ENCODE measurements at places on chromosomes 4 and X.

GRCh38 chr4:175827516-175827915 is 15.5 kb upstream of the GPM6A start:
- no peak for DNase-seq

DNA sequence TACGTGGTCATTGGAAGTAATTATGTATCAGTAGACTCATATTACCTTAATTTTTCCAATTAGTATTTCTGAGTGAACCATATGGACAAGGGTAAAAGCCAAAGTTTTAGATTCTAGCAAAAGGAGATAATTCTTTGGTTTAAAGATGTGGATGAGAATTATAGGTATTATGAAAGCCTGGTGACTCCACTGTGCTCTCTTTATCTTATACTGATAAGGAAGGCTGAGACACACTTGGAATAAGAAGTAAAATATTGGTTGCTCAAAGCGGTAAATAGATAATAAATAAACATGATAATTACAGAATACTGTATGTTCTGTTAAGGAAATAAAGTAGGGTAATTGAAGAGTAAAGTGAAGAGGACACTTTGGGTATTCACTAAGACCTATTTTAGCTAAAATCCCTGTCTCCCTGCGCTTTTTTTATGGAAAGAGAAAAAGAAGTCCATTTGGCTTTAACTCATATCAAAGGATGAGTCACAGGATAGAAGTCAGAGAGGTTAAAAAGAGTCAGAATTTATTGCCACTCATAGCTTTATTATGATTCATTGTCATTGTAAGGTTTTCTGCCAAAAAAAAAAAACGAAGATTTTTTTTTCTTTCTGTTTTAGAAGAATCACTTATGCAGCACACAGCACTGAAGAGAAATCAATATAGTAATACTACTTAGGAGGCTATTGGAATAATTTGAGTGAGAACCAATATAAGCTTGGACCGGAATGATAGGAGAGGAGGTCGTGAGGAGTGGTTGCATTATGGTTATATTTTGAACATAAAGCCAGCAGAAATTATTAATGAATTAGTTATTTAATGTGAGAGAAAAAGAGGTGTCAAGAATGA is 2463.1 kb downstream of the ARAP2 start:
- peak; percentile 79 for DNase-seq

GRCh38 chr4:110663206-110663605 is 40.3 kb upstream of the PITX2 start:
- DNase-seq = no peak

DNA sequence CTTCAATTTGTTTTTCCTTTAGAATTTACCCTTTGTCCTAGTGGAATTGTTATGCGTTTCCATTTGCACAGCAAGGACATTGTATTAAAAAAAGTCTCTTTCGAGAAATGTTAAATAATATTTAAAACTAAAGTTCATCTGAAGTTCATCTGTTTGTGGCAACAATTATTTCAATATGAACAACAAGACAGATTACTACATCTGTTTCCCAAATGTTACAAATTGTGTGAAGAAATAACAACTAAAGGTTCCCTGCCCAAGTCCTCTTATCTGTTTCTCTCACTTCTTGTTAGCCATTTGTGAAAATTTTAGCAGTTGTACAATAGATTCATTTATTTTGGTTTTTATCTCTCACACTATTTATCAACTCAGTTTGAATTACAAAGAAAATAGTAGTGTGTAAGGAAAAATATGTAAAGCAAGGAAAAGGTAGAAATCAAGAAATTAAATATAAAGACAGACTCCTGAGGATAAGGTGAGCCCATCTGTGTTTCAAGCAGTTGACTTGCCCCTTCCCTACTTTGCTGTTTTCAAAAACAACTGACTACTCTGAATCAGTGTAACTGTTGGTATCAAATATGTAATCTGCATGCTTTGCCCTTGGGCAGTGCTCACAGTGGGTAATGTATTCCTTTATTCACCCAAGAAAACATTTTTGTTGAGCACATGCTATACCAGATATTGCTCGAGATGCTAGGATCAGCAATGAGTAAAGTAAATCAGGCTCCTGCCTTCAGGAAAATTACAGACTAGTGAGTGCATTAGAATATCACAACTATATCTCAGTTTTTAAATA is 118.9 kb upstream of the PCDH7 start:
- no peak for DNase-seq

- peak; percentile 0 for DNase-seq
Observed at GRCh38 chrX:39242187-39242586, 440.9 kb downstream of the MID1IP1 start.

DNA sequence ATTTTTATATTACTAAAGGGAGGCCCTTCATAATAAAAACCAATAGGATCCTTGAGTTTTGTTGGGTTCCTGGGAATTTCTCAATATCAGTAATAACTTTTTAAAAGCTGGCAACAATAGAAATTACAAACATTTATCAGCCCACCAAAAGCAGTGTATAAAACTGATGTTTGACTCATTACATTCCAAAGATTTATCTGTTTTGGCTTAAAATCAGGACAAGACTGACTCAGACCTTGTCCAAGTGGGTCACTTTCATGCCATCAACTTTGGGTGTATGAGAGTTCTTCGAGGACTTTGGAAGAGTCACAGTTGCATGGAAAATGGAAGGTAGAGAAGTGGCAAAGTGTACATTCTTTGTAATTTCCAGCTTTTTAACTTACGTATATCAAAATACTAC is 102.8 kb downstream of the FRMPD4 start:
- peak; percentile 59 for DNase-seq

Measured in EL (cell line).